ENCODE measurements at places on chromosomes 11 and 22.

- peak; percentile 62 for DNase-seq
Measured at GRCh38 chr11:65888163-65888814, at the start of gene FIBP. Gene FIBP (minus strand): TSS chr11:65888471. CDS start chr11:65888418, 53 bp downstream.

DNA sequence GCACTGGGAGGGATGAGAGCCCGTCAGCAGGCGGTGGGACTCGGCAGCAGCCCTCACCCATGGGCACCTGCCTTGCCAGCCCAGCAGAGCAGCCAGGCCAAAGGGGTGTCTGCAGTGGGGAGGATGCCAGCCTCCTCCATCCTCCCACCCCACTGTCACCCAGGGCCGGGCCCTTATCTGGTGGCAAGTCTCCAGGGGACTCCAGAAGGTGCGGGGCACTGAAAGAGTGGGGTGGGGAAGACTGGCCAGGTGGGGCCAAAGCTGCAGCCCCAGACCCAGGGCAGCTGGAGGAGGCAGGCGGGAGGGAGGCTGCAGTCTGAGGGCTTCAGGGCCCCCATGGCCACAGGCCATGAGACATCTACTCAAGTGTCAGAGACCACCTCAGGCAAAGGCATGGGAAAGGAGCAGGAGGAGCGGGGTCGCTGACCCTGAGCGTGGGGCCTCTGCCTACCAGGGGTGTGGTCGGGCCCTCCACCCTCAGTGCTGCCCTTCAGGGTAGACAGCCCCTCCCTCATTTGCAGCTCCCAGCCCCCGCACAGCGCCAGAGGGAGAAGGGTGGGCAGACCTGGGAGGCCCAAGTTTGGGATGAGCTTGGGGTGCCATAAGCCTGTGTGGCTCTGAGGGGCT lies 3.5 kb downstream of the DGCR6L start:
- no peak for DNase-seq

- no peak for DNase-seq
Measured at GRCh38 chr11:115659061-115659963, 155.1 kb upstream of the CADM1 start.

- no peak for DNase-seq
Measured at GRCh38 chr11:19116276-19116970, 545 bp upstream of the ZDHHC13 start.

DNA sequence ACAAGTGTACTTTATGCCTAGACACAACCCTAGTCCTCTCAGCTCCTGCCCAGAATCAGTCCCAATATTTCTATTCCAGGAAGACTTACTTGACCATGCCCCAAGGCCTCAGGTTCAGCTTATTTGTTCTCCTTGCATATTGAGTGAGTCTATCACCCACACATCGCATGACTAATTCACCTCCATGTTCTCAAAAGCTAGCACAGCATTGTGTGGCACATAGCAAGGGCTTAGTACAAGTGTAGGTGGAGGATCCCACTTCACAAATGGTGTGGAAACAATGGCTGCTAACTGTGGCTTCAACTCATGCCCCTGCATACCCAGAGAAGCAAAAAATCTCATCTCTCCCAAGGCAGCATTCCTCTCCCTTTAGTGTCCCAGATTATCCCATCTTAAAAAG lies 602.6 kb upstream of the API5 start:
- DNase-seq = no peak

- no peak for DNase-seq
Measured at GRCh38 chr22:22002526-22003055, 20.0 kb upstream of the TOP3B start.

DNA sequence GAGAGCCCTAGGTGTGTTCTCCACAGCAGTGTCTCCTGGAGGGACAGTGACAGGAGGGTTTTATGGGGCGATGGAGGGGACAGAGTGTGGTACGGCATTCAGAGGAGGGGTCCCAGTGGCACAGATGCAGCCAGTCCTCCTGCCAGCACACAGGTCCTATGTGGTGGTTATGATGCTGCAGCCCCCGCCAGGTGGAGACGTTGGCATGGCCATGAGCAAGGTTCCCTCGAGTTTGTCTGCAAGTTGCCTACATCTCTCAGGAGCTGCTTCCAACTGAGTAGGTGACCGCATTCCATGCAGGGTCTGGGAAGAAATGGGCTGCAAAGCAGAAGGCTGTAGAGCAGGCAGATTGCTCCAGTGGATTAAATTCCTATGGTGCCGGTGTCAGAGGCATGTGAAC lies 646.0 kb downstream of the TBC1D22A start:
- DNase-seq = no peak

GRCh38 chr11:67303835-67304411 lies 593 bp downstream of the SSH3 start:
- no peak for DNase-seq
